ENCODE measurements at places on chromosomes 12 and 14. TPM values are rescaled to one million over a fixed set of nuclear protein-coding genes. Genes with fewer than 3 reads are reported as not detected.

- DNase-seq: no peak
- H3K27me3 ChIP-seq: no peaks in the 10 kb centered on the region
Observed at GRCh38 chr14:81423504-81423903, 23.4 kb upstream of the STON2 start.

GRCh38 chr12:107327651-107328182 lies 234.4 kb upstream of the CRY1 start:
- no peaks in the 10 kb centered on the region for H3K36me3 ChIP-seq
- no peaks in the 10 kb centered on the region for H3K27me3 ChIP-seq
- H3K4me3 ChIP-seq: no peak overlapping the region
- no peaks in the 10 kb centered on the region for H3K4me1 ChIP-seq

GRCh38 chr14:61812347-61813095 lies 50.3 kb downstream of the SNAPC1 start:
- DNase-seq: no peak
- H3K4me1 ChIP-seq: no peaks in the 10 kb centered on the region
- H3K27me3 ChIP-seq: no peaks in the 10 kb centered on the region
- H3K27ac ChIP-seq: no peak within 1 kb of the TSS
- peak within 1 kb of the TSS; percentile 61 for H3K4me3 ChIP-seq

DNA sequence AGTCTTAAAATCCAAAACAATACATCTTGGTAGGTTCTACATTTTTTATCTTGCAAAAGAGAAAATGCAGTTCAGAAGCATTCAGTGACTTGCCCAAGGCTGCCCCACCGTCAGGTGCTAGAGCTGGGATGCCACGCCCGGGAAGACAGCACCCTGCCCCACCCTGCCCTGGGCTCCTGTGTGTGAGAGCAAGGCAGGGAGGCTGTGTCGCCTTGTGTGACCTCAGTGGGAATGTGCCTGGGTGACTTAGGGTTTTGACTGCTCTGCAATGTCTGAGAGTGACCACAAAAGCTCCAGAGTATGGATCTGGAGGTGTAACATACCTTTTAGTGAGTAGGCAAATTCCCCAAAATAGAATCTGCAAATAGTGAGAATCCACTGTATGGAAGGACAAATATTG lies 60.0 kb downstream of the AACS start:
- DNase-seq: no peak
- no peaks in the 10 kb centered on the region for H3K27me3 ChIP-seq
- H3K4me1 ChIP-seq: no peaks in the 10 kb centered on the region

Gene PDE3A
- 33.7 TPM for total RNA-seq

GRCh38 chr12:99282086-99282485 lies 365.5 kb upstream of the GARIN6 start:
- no peak overlapping the region for H3K27ac ChIP-seq
- no peak overlapping the region for H3K4me3 ChIP-seq
- H3K36me3 ChIP-seq: no peaks in the 10 kb centered on the region
- no peaks in the 10 kb centered on the region for H3K27me3 ChIP-seq
- H3K4me1 ChIP-seq: no peaks in the 10 kb centered on the region
- no peak for DNase-seq
